SW480 (cell line): ENCODE measurements at places on chromosomes 2 and 18.

GRCh38 chr2:26555246-26556133 lies 77.6 kb upstream of the OTOF start:
- peak; percentile 37 for DNase-seq

DNA sequence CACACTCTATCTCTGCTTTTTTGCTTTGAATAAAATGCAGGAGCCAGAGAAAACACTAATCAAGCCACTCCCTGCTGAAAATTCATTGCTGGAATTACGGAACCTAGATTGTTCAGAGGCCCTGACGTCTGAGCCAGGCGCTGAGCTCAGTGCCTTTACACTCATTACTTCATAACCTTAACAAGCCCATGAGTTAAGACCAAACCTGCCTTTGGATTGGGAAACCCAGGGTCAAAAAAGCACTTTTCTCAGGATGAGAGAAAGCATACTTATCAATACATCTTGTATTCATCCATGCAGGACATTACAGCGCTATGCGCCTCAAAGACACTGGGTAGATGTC lies 762 bp downstream of the INO80C start:
- no peak for DNase-seq

- DNase-seq: no peak
Measured at GRCh38 chr18:4236940-4237663, 218.0 kb downstream of the DLGAP1 start.

GRCh38 chr2:69948032-69948962 lies 13.1 kb downstream of the ASPRV1 start:
- no peak for DNase-seq

DNA sequence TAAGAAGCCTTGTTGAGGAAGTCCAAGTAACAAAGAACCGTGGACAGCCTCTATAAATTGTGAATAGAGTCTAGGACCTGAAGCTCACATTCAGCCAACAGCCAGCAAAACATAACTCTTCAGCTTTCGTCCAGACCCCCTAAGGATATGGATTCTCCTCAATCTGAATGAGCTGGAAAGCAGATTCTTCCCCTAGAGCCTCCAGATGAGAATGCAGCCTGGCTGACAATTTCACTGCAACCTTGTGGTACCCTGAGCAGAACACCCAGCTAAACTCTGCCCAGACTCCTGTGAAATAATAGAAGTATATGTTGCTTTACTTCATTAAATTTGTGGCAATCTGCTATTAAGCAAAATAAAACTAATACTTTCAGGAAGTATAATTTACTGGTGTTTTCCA lies 483.5 kb upstream of the SLC8A1 start:
- no peak for DNase-seq

DNA sequence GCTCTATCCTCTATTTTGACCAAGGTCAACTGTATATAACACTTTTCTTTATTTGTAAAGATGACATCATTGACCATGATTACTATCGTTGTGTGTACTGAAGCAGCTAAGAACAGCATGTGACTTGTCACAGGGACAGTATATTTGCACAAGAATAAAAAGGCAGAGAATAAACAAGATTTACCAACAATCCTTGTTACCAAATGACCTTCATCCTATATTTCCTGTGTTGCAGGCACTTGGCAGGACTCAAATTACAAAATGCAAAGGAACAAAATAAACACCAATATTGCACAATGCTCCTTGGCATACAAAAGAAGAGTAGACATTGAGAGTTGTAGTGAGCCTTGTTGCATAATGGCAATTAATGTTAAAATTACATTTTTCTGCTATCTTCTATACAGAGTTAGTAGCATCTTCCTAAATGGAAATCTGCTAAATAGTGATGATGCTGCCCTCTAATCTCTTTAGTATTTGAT lies 61.8 kb downstream of the RFTN2 start:
- DNase-seq: no peak

DNA sequence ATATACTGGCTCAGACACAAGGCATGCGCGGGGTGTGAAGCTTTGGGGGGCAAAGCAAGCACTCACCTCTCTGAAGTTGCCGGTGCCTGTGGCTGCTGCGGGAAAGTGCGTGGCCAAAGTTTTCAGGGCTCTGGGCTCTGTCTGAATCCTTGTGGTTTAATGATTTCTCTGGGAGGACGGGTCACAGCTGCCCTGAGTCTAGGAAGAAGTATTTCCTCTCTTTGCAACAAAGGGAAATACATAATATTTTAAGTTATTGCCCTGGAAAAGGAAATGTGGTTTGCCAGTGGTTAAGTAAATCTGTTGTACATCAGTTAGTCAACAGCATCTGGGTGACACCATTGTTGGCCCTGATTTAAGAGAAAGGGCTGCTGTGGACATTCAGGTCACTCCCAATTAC lies 56.7 kb upstream of the ZDBF2 start:
- no peak for DNase-seq

- DNase-seq: no peak
Measured at GRCh38 chr2:238238311-238238765, 1.5 kb downstream of the HES6 start.

DNA sequence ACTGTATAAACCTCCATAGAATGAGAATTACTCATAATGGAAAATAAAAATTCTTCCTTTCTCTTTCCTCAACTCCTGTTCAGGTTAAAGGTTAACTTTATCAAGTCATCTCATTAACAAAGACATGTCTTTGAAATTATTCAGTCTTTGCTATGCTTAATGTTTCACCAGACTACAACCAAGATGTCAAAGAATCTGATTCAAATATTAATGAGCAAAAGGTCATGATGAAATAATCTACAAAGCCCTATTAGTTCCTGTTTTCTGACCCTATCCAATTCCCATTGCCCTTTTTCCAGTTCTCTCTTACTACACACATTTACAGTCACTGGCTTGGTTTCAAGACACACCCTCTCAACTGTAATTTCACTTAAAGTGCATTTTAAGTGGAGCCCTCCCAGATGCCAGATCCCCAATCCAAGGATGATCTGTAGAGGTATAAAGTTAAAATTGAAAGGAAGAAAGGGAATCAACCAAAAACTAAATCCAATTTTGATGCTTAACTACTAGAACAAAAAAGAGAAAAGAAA lies 246.9 kb upstream of the CYP26B1 start:
- DNase-seq: no peak
